ENCODE measurements at places on chromosomes 16 and 17.

DNA sequence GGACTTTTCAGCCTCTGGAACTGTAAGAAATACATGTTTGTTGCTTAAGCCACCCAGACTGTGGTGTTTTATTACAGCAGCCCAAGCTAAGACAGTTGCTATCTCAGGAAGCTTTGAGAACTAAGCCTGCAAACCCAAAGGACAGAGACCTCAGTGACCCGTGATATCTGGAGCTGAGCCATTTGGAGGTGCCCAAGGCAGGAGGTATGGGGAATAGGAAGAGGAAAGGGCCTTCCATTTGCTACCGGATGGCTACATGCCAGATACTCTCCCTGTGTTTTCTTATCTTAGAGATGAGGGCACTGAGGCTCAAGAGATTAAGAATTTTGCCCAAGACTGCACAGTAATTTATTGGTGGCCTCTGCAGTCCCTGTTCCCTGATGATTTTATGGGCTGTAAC lies 622.1 kb upstream of the CDH5 start:
- no peak for DNase-seq

GRCh38 chr17:21298056-21298982 lies 13.8 kb downstream of the MAP2K3 start:
- no peak for DNase-seq

- DNase-seq = no peak
These were observed 11.3 kb downstream of the CORO7 start for GRCh38 chr16:4404967-4405696.

DNA sequence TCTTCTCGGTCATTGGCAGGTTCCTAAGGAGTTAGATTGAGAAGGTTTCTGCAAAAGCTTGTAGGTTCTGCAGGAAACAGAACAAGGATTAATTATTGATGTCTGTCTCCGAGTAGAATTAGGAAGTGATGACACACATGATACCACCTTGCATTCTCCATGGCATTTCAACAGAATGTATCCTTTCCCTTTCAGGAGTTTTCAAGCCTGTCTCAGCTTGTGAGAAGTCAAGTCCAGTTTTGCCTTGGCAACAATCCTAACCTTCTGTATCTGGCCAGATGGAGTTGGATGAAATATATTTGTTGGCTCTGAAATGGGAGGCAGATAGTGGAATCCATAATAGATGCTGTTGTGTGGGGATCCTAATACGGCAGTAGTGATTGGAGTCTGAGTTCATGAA lies 235.5 kb downstream of the SHISA9 start:
- no peak for DNase-seq

DNA sequence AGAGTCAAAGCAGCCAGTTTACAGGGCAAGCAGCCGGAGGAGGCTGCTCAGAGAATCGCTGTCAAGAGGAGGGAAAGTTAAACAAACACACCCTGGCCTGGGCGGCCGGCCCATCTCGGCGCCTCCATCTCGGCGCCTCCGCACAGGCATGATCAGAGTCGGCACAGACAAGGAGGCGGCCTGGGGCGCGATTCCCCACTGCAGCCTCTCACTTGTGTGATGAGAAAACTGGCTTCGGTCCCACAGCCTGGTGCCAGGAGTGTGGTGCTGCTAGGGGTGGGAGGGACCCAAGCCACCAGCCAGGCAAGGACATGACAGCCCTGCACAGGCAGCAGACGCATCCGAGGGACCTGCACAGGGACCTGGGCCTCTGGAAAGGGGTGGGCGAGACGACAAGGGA lies 17.7 kb downstream of the SLC38A10 start:
- no peak for DNase-seq

GRCh38 chr17:74773871-74774286 lies 2.3 kb downstream of the NAT9 start:
- peak; percentile 84 for DNase-seq

DNA sequence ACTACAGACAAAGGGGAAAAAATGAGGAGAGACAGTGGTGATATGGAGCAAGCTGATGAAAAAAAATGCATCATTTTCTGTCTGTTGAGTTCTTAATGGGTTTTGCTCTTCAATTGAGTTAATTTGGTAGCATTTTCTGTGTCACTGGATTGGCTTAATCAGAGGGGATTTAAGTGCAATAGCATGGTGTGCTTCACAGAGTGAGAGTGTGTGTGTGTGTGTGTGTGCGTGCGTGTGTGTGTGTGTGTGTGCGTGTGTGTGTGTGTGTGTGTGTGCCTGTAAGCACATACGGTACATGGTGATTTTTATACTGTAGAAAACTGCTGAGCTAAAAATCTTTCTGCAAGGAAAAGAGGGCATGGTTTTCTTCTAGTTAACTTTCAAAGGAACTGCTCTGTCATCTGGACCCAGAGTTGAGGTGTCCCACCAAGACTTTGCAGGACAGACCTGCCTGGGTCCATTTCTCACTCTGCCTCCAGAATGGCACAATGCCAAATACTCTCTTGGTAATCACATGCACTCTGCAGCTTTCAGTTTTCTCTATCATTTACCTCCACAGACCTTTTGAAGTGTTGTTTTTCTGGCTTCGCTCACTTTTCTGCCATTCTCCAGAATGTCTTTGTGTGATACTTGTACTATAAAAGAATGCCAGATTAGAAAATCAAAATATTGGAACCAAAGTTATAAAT lies 952.6 kb upstream of the SOX9 start:
- DNase-seq = no peak

Measured in SW480 (cell line).